8988T (cell line): ENCODE measurements at places on chromosomes 16 and 17.

- no peak for DNase-seq
Observed at GRCh38 chr16:85363881-85364280, 249.2 kb upstream of the GSE1 start.

DNA sequence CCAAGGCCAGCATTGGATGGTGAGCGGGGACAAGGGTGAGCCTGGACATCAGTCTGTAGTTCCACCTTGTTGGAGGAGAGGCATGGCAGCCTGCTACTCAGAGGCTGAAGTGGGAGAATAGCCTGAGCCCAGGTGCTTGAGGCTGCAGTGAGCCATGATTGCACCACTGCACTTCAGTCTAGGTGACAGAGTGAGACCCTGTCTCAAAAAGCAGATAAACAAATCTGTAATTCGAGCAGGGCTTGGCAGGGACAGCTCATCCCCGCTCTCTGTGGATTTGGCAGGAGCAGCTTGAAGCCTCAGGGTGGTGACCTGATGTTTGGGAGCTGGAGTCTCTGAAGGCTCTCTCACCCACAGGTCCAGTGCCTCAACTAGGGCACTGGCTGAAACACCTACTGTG lies 38.6 kb upstream of the ZCCHC14 start:
- DNase-seq = no peak

GRCh38 chr16:14111713-14112538 lies 40.8 kb downstream of the MRTFB start:
- DNase-seq = no peak

DNA sequence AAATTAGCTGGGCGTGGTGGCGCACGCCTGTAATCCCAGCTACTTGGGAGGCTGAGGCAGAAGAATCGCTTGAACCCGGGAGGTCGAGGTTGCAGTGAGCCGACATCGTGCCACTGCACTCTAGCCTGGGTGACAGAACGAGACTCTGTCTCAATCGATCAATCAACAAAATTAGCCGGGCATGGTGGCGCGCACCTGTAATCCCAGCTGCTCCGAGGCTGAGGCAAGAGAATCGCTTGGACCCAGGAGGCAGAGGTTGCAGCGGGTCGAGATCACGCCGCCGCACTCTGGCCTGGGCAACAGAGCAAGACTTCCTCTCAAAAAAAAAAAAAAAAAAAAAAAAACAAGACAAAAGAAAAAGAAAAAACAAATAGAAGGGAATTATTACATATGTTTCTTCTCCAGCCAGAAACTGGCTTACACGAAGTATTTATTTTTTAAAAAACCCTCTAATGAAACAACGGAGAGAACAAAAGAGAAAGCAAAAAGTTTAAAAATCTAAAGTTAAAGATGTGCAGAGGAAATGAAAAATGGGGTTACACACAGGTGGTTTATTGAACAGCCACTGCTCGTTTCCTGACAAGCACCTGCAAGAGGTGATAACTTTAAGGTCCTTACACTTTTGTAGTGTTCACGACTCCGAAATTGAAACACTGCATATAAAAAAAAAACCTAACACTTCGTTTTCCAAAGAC lies 1.4 kb downstream of the SYNRG start:
- no peak for DNase-seq

GRCh38 chr17:14119546-14119945 lies 50.2 kb downstream of the COX10 start:
- no peak for DNase-seq

- no peak for DNase-seq
Observed at GRCh38 chr16:118857-119256, 19.6 kb downstream of the NPRL3 start.

DNA sequence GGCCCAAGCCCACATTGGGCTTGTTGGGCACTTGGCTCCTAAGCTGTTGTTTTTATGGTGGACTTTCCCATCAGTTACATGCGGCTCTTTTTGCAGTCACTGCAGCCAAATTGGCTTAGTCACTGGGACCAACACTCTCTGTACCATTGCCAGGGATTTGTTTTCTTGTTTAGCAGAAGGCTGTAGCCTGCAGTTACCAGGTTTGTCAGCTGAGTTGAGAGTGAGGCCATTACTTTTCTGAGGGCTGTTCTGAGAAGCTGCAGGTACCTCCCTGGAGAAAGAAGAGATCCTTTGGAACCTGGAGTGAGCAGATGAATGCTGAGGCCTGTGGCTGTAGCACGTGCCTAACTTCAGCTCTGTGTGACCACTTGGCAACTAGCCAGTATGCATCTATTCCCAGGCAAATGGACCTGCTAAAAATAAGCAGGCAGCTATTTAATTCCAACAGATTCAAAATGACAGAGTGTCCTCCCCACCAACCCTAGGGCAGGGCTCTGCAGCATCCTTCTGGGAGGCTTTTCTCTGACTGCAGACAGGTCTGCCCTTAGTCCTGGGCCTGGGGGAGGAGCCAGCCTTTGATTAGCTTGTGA lies 12.9 kb downstream of the AKAP1 start:
- no peak for DNase-seq

DNA sequence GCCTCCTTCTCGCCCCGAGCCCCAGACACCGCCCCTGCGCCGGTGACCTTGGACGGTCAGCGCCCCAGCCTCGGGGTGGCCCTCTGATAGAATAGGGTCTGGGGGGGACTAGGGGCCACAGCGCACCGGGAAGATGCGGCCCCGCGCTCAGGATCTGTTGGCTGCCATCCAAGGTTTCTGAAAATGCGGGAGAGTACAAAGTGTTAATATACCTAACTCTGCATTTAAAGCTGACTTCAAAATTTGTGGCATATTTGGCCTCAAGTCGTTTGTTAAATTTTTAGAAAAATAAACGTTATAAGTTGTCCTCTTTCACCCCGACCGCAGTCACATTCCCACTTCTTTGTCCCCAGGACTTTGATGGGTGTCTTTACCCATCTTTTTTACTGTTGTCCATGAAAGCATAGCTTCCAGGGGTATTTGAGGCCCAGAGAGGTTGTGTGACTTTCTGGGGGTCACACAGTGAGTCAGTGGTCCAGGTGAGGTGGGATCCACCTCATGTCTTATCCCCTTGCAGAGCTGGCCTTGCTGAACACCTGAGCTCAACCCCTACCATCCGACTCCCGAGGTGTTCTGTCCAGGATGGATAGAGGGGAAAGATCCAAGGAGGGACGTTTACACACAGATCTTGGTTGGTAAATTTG lies 796 bp downstream of the NT5M start:
- no peak for DNase-seq

DNA sequence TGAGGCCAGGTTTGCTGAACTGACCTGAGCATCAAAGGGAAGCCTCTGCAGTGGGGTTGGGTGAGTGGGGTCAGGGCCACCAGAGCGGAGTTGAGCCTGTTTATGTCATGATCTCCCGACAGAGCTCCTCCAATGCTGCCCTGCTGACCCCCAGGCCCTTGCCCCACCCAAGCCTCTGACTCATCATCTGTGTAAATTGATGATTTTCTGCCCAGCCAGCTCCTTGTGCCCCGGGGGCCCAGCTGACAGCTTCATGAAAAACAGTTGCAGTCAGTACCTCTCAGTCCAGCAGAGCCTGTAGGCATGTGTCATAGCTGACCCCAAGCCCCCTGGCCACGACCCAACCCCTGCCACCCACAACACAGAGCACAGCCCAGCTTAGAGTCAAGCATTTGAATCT lies 134.9 kb downstream of the CCT6B start:
- DNase-seq = no peak

- no peak for DNase-seq
Observed at GRCh38 chr17:80071116-80071841, 30.1 kb upstream of the GAA start.

- DNase-seq = peak; percentile 88
Observed at GRCh38 chr17:50051082-50051576, 4.8 kb upstream of the ITGA3 start.
